ENCODE measurements at places on chromosomes 4 and X.

GRCh38 chr4:80336582-80336981 lies 1.1 kb downstream of the CFAP299 start:
- no peak for DNase-seq

DNA sequence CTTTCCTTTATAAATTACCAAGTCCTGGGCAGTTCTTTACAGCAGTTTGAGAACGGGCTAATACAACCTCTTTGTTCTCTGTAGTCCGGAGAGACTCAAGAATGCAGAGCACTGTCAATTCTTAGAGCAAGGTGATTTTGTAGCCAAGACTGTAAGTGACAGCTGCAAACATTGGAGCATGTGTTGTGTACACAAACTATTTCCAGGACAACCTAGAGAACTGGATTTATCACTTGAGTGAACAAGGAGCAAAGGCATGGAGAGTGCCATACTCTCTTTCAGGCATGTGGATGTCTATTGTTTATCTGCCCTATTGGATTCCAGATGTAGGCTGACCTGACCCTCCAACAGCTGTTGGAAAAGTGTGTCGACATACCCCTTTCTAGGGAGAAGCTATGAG lies 153.9 kb downstream of the SPANXN3 start:
- no peak for DNase-seq

DNA sequence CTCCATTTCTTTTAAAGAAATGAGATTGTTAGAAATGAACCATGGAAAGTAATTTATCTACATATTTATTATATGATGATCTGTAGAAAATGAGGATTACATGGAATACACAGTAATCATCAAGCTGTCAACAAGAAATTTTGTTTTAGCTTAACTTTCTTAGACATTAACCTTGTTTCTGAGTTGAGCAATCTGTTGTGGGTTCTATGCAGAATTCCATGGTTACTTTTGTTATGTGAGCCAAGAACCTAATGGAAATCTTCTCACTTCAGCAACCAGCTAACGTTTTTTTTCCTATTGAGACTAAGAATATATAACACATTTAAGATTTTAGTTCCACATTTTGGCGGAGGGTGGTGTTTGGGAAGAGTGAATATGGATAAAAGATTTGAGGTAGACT lies 136.1 kb upstream of the SLC4A4 start:
- DNase-seq = no peak

DNA sequence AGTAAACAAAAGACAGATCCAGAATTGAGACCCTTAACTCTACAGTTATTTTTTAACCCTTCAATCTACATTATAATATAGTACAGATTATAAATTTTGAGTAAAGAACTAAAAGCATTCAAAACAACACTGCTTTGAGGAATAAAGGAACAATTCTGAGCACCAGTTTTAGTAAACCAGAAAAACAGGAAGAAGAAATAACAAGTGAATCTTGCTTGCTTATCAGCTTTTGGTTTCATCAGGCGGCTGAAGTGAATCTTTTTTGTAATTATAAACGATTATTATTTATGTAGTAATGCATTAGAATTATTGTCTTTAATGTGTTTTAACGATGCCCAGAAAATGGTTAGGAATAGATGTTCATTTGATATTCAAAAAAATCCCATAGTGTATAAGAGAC lies 305.4 kb downstream of the ARAP2 start:
- DNase-seq = no peak

DNA sequence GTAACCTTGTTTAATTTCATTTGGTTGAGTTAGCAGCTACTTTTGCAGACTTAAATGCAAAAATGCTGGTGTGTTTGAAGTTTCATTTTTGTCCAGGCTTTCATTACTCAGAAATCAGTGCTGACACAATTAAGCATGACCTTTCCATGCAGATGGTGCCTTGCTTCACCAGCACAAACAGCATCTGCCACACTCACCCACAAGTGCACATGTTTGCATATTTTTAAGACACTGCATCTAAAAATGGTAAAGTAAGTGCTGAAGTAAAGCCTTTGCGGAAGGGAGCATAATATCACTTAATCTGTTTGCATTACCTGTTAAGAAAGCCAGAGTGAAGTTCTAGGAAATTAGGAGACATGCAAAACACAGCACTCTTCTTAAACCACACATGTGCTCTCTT lies 7.3 kb upstream of the DAPP1 start:
- DNase-seq = no peak

DNA sequence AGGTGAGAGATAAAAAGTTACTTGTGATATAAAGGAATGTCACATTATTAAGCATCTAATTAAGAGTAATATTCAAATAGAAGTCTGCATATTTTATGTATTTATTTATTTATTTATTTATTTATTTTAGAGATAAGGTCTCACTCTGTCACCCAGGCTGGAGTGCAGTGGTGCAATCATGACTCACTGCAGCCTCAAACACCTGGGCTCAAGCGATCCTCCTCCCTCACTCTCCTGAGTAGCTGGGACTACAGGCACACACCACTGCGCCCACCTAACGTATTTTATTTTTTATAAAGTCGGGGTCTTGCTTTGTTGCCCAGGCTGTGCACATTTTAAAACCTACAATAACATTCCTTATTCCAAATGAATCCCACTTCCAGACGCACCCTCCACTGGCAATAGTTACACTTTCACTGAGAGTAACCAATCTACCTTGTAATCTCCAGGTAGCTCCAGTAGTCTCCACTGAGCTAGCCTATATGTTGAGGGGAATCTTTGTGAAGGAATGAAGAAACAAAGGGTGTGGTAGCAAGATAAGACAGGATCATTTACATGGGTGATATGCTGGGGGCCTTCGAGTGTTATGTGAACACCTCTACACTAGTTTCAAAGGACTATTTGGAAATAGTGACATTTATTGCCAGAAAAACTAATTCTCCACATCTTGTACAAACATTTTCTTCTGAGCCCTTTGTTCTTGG lies 11.9 kb downstream of the SH3D19 start:
- DNase-seq = no peak
